Testis (tissue), 5 donors: ENCODE measurements at places on chromosomes 3 and 15. TPM values are rescaled to one million over a fixed set of nuclear protein-coding genes. Genes with fewer than 3 reads are reported as not detected.

The TRIM42 gene
- total RNA-seq, result 12.5 TPM

The CYP1A1 gene
- 0.31 TPM for total RNA-seq

The SRP14 gene
- total RNA-seq, result 410 TPM

The SIDT1 gene
- total RNA-seq, result 8.6 TPM

The CPEB1 gene
- total RNA-seq, result 74.3 TPM
